Mesendoderm (in vitro differentiated cells): ENCODE measurements at places on chromosomes 13 and 19.
A peak's percentile ranks its signal among the peaks of the same experiment; 100 is the strongest.

GRCh38 chr13:25840931-25841330 lies 210.9 kb downstream of the SHISA2 start:
- DNase-seq: peak; percentile 15

- no peak for DNase-seq
Measured at GRCh38 chr13:100106005-100106404, 17.1 kb downstream of the PCCA start.

DNA sequence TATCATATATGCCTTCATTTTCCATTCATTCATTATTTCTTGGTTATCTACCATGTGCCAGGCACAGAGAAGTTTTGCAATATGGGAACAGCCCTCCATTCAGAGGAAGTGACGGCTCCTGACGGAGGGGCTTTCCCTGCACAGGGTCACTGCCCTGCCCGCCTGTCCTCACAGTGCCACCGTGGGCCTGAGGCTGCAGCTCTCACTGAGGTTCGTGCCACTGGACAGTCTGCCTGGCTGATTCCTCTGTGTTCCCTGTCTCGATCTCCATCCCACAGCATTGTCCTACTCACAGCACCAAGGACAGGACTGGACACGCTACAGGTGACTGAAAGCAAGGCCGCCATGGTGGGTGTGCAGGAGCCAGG lies 92.7 kb downstream of the TSHZ3 start:
- DNase-seq: no peak

DNA sequence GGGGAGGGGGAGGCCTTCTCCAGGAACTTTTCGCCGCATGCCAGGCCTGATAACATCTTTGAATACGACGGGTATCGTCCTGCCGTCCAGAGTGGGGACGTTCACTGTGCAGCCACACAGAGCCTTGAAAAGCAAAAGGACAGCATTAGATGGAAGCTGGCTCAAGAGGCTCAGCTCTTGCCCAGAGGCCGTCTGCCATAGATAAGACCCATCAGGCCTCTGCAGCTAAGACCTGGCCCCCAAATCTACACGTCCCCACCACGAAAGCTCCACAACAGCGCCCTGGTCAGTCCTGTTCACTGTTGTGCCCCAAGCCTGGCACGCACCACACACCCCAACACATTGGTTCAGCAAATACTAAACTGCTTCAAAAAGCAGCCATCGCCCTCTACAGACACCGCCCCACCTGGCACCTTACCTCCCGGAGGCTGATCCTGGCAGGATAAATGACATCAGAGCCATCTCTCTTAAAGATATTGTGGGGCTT lies 2.1 kb downstream of the DNAJB1 start:
- no peak for DNase-seq

- DNase-seq: no peak
Measured at GRCh38 chr19:39915101-39915847, 19.2 kb downstream of the FCGBP start.

GRCh38 chr13:76717092-76717491 lies 169.1 kb downstream of the KCTD12 start:
- DNase-seq: no peak

- no peak for DNase-seq
Measured at GRCh38 chr13:93646245-93646644, 419.6 kb downstream of the GPC6 start.

GRCh38 chr13:32940601-32941000 lies 75.6 kb upstream of the KL start:
- no peak for DNase-seq

GRCh38 chr19:1068009-1069001 lies 1.3 kb downstream of the ARHGAP45 start:
- no peak for DNase-seq

- no peak for DNase-seq
Measured at GRCh38 chr19:8256276-8257051, 47.3 kb downstream of the CERS4 start.

DNA sequence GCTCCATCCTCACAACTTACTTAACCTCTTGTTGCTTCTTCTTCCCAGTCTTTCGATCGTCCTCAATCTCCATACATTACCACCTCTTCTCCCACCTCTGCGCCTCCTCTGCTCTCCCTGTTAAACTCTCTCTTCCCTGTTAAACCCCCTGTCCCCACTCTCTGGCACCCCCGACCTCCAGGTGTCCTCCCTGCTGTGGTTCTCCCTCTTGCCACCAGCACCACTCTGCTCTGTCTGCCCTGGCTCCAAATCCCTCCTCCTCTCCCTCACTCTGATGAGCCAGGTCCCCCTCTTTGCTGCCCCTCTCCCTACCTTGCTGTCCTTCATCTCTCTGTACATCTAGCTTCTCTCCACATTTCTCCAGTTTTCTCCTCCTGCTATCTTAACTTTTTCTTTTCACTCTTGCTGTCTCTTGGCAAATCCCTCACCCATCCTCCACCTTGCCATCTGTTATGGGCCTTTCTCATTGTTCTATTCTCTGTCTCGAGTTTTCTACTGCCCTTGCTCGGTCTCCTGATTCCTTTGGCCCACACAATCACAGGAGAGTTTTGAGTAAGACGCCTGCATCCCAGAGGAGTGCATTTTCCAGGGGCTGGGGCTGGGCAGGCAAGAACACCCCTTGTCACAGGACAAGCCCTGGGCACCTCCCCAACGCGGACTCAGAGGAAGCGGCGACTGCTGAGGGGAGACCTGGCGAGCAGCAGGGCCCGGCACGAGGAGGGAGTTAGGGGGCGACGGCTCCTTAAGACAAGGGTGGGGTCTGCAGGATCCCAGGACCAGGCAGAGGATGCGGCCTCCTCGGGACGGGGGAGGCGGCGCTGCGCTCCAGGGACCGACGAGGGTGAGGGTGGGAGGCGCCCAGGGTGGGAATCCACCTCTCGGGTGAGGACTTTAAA lies 21.4 kb upstream of the ERVV-1 start:
- peak; percentile 21 for DNase-seq

GRCh38 chr19:33894787-33895186 lies 98.1 kb downstream of the KCTD15 start:
- DNase-seq: no peak

DNA sequence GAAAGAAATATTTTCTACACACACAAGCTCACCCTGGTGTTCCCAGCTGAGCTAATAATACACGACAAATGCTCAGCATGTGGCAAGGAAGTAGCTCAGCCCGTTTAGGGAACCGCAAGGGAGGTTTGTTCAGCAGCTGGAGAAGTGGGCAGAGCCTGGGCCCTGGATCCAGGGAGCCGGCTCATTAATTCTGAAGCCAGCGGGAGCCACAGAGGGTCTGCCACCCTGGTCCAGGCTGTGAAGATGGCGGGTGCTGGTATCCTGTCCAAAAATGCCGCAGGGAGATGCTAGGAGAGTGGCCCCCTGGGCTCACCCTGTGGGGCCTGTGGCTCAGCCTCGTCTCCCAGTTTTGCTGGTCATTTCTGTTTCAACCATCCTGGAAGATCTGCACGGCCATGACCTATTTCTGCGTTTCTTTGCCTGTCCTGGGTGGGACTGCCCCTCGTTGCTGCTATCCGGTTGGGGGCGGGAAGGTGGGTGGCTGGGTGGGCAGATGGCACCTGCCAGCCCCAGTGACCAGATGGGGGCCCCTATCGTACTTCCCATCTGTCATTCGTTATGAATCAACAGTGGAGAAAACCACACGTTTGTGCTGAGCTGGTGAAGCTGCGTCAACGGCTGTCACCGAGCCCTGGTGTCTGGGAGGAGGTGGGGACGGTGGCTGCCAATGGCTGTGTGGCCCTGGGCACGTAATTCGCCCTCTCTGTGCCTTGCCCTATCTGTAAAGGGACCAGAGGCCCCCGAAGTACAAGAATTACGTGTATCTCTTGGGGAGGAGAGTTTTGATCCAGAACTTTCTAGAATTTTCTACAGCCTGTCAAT lies 2.7 kb upstream of the GNA15 start:
- DNase-seq: no peak

DNA sequence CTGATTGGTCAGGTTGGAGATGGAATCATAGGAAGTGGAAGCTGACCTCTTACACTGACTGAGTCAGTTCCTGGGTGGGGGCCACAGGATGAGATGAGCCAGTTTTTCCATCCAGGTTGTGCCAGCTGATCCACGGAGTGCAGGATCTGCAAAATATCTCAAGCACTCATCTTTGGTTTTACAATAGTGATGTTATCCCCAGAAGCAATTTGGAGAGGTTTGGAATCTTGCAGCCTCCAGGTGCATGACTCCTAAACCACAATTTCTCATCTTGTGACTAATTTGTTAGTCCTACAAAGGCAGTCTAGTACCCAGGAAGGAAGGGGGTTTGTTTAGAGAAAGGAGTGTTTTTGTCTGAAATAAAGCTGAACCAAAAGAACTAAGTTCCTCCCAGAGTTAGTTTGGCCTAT lies 212.8 kb downstream of the SLITRK6 start:
- no peak for DNase-seq

- DNase-seq: peak; percentile 78
Measured at GRCh38 chr13:84810781-84811180, 928.5 kb upstream of the SLITRK1 start.

- peak; percentile 81 for DNase-seq
Measured at GRCh38 chr19:4304538-4305256, at the start of gene FSD1. FSD1 (plus strand) TSS chr19:4304598; CDS start chr19:4304747, 149 bp downstream.

GRCh38 chr13:25345576-25345975 lies 26.2 kb upstream of the ATP8A2 start:
- DNase-seq: peak; percentile 6

- DNase-seq: no peak
Measured at GRCh38 chr13:113465300-113465699, 12.0 kb upstream of the ADPRHL1 start.

DNA sequence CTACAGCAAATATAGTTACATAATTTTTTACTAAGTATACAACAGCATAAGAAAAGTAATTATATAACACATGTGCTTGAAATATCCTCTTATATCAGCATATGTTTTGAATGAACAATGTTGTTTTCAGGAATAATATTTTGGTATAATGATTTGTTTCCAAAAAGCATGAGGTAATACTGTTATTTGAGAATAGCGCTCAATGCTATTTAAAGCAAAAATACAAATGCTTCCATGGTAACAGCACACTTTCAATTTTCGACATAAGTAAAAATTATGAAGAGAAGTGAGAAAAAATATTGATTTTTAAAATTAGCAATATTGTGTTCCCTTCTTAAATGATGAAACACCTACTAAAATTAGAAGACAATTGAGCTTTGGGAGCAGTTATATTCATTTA lies 715.9 kb upstream of the ATXN8OS start:
- DNase-seq: no peak

DNA sequence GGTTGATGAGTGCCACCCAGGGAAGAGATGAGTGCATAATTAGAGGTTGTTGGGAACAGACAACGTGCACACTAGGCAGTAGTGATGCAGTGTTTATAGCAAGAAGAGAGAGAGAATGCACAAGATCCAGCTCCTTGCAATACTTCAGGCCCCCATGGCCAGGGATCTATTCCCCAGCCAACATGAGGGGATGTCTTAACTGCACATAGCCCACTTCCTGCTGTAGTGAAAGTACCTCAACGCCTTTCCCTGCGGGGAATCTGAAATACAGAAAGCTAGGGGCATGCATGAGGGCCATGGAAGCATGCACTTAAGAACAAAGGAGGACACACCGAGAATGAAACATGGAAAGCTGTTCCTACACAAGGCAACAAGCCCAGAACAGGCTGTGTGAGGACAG lies 636.7 kb upstream of the GPC6 start:
- no peak for DNase-seq

DNA sequence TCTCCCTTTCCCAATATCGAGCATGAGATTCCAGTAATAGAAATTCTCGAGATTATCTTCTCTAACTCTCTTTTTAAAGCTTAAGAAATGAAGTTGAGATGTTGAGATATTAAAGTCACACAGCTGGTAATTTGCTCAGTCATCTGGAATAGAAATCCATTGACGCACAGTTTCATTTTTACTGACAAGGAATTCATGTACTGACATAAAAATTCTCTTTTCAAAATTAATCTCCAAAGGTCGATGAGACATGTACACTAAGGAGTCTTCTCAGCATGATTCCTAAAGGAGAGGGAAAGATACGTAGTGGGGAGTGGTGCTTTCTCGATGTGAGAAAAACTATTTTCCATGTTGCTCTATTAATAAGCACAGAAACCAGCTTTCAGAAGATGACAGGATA lies 1639.5 kb upstream of the MIR17HG start:
- no peak for DNase-seq

- DNase-seq: peak; percentile 3
Measured at GRCh38 chr19:6803036-6803404, 30.5 kb downstream of the VAV1 start.

- no peak for DNase-seq
Measured at GRCh38 chr13:107765724-107766401, 449.5 kb downstream of the LIG4 start.

- DNase-seq: no peak
Measured at GRCh38 chr13:95005300-95005699, 293.0 kb upstream of the SOX21 start.

DNA sequence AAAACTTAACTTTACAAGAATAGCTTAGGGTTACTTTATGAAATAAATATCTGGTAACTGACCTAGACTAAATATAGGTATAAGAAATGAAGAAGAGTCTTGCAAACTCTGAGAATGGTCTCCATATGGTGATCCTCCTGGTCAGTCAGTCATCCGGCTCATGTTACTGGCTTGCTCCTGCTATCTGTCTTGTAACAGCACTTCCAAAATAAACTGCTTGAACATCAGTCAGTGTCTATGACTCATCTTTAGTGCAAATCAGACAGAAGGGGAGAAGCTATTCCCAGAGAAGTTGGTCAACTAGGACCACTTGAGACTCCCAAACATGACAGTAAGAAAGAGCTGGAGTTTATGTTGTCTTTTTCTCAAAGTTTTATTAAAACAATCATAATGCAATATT lies 1550.9 kb downstream of the PCDH9 start:
- DNase-seq: no peak

- DNase-seq: no peak
Measured at GRCh38 chr19:47618771-47619170, 9.8 kb downstream of the BICRA start.

DNA sequence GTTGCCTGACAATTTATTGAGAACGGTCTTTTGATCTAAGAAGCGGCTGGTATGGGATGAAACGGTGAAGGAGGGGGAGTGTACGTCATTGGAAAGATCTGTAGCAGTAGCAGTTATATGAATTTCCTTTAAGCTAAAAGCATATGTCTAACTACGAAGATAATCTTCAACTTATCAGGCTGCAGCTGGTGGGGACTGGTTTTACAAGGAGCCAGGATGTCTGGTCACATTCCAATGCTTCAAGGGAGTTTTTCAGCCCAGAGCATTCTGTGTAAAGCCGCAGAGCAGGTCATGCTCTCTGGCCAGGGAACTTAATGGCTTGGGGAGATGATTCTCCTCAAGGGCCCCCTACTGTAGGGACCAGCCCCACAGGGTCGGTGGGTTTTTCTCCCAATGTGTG lies 29.2 kb downstream of the CLEC4M start:
- DNase-seq: no peak

- DNase-seq: peak; percentile 80
Measured at GRCh38 chr19:41377977-41378709, 1.8 kb downstream of the TMEM91 start.

- DNase-seq: no peak
Measured at GRCh38 chr19:39301021-39301420, 4.8 kb downstream of the IFNL1 start.

- DNase-seq: no peak
Measured at GRCh38 chr13:93388701-93389100, 162.1 kb downstream of the GPC6 start.

- DNase-seq: no peak
Measured at GRCh38 chr13:110453797-110454196, 107.7 kb downstream of the RAB20 start.

- no peak for DNase-seq
Measured at GRCh38 chr13:86608701-86609100, 809.5 kb upstream of the SLITRK6 start.

GRCh38 chr13:74133657-74134201 lies 475 bp downstream of the KLF12 start:
- peak; percentile 86 for DNase-seq

GRCh38 chr19:5680437-5681368 lies at the start of the genes HSD11B1L and MICOS13:
HSD11B1L (plus strand) TSS chr19:5681027; CDS start chr19:5684833, 3,806 bp downstream.
MICOS13 (minus strand) TSS chr19:5680516; CDS start chr19:5680486, 30 bp downstream.
- DNase-seq: peak; percentile 99

GRCh38 chr13:71254384-71254783 lies 612.6 kb downstream of the DACH1 start:
- peak; percentile 67 for DNase-seq
